ENCODE measurements at places on chromosomes 3 and 15.

- DNase-seq, result peak; percentile 19
Observed at GRCh38 chr3:12194209-12194608, 35.5 kb upstream of the TIMP4 start.

DNA sequence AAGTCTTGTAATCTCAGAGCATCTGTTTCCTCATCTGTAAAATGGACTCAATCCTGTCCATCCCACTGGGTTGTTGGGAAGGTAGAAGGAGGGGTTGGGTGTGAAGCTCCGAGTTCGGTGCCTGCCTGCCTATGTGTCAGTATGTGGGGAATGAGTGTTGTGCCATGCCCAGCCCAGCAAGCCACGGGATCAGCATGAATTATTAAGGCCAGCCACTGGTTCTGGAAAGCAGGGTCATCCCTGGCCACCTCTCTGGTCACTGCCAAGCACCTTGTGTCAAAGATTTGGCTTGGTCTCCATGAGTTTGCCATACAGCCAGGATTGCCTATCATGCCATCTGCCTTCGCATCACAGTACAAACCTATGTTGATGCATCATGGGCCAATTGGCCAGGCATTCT lies 11.5 kb downstream of the TM6SF1 start:
- DNase-seq, result no peak

DNA sequence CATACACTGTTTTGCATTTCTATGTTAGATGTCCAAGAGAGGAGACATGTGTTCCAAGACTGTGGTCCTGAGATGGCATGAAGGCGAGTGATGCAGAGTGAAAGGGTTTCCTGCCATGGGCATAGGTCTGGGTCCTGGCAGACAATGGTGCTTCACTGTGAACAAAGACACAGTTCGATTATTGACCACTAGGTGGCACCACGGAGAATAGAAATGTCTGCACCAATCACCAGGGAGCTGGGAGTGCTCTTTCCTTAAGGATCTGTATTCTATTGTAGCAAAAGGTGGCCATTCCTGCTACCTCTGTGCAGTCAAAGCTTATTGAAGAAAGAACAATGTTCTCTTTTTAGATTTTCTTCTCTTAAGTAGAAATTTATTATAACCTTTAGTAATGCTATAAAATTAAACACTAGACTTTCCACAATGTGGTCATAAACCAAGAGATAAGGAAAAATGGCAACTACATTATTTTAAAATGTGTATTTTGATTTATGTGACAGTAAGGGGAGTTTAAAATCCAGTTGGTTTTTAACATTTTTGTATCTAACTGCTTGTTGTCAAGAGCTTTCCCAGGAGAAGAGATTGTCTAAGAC lies 88.7 kb downstream of the GABRG3 start:
- peak; percentile 24 for DNase-seq

DNA sequence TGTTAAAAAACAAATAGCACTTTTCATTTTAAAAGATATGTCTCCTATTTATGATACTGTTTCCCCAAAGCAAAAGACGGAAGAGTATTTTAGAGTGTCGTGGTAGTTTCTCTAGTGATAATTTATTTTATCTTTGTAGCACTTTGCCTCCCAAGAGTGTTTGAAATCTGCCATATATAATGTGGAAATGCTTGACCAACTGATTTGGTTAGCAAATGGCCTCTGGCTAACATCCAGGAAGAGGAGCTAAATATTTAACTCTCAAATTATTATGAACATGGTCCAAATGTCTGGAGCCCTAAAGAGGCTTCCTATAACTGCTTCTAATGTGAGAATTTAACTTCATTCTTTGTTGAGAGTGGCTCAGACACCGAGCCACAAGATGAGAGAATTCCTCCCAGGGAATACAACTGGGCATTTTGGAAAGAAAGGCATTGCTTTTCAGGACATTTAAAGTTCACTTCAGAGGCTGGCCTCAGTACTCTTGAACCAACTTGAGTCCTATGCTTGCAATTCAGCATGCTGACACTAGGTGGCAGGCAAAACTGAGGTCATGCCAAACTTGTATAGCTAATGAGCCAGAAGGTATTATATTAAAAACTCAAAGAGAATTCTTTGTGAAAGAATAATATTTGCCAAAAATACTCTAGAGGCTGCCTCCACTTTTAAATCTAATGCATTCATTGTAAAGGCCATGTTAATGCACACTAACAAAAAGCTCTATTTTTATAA lies 104.5 kb downstream of the RARB start:
- DNase-seq, result peak; percentile 3

GRCh38 chr3:154011036-154011435 lies 110.2 kb upstream of the ARHGEF26 start:
- no peak for DNase-seq

GRCh38 chr3:95615592-95616310 lies 1198.6 kb upstream of the EPHA6 start:
- DNase-seq, result no peak

DNA sequence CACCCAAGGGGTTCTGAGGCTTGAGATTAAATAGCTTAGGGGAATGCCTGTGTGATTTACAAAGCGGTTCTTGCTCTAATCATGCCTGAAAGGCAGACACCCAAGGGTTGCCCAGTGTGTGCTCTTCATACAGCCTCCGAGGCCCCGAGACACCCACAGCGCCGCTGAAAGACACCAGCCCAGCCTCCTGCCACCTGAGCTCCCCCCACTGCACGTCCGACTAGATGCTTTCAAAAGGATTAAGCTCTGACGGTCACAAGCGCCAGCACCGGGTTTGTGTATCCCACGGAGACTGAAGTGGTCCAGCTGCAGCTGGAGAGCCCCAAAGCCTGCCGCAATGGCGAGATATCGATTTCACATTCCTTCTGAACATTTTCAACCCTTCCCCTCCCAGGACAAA lies 50.3 kb downstream of the SPATA12 start:
- DNase-seq, result no peak

- no peak for DNase-seq
Observed at GRCh38 chr3:120349855-120350125, 636 bp upstream of the LRRC58 start.

DNA sequence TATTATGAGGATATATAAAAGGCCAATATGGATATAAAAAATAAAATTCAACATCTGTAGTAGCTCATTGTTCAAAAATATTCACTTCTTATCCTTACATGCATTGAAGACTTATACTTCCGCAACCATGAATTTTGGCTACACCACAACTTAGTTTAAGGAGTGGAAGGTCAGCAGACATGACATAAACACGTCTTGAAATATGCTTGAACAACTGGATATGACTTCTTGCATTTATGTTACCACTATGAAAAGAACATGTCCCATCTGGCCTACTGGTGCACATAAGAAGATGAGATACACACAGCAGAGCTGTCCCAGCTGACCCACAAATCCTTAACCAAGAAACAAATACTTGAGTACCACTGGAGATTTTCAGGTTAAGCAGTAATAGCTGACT lies 52.1 kb downstream of the MYO9A start:
- DNase-seq, result no peak

DNA sequence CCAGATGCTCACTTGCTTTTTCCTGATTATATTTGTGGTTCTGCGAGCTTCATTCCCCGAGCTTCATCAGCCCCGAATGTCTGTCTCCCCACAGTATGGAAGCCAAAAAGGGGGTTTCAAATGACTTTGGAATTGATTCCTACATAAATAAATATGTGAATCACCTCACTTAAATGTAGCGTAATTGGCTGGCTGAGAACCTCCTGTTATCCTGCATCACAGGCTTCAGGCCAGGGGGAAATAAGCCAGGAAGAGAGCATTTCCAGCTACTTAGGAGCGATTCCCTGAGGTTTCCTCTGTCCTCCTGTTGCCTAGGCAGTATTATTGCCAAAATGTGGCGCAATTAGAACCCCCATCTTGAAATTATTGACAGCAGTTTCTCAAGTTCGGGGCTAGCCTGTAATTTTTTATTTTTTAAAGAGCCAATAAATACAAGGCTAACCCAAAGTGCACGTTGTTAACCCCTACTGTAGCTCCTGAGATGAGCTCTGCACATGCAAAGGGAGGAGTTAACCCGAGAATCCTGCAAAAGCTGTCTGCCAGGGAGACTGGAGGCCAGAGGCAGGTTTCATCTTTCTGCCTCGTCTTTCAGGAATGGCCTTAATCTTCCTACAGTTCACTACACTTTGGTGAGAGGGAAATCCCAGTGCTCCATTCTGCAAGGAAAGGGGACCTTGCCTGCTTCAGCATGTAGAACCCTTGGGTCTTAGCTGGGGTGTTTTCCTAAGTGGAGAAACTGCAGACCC lies 148.2 kb downstream of the ADAMTS9 start:
- no peak for DNase-seq

DNA sequence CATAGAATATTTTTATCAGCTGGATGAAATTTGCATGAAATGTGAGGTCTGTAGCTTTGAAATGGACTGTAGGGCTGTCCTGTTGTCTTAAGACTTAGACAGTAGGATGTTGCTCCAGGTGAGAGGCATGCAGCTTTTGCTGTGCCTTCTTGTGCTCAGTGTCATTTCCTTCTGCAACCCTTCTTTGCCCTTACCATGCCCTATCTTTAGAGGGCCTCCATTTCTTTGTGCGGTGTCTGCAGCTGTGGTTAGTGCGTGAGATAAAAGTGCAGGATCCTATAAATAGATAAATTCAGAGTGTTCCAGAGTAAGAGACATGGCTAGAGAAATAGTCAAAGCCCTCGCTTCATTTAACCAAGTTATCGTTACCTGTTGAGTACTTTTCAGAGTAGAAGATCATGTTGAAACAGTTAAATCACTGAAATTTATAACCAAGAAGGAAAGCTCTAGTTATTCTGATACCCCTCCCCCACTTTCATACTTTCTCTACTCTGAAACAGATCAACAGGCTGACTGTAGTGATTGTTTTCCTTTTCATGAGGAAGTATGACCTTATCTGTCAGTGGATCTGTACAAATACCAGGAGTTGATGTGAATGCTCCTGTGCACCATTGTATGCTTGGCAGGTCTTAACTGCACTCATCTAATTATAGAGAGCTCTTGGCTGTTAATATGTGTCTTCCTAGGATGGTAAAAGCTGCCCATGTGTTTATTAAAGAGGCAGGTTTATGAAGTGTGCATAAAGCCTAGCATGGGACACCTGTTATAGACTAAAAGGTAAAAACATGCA lies 18.2 kb downstream of the EIF3J start:
- DNase-seq, result no peak

GRCh38 chr3:195907934-195908693 lies at the start of gene TNK2:
TNK2 (minus strand) TSS chr3:195908551; CDS start chr3:195888588, 19,963 bp downstream.
- DNase-seq, result peak; percentile 56

DNA sequence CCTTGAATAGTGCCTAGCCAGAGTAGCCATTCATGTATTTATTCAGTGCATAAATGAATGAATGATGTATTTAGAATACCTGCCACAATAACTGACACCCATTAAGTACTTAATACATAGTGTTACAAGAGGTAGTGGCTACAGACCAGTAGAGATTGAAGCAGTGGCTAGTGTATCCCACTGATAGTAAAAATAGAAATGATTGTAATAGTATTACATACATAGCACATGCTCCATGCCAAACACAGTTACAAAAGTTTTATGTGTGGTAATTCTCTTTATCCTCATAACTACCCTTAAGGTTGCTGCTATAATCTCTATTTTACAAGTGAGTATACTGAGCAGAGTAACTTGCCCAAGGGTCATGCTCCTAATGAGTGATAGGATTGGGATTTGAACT lies 30.3 kb upstream of the SCAANT1 start:
- DNase-seq, result no peak

DNA sequence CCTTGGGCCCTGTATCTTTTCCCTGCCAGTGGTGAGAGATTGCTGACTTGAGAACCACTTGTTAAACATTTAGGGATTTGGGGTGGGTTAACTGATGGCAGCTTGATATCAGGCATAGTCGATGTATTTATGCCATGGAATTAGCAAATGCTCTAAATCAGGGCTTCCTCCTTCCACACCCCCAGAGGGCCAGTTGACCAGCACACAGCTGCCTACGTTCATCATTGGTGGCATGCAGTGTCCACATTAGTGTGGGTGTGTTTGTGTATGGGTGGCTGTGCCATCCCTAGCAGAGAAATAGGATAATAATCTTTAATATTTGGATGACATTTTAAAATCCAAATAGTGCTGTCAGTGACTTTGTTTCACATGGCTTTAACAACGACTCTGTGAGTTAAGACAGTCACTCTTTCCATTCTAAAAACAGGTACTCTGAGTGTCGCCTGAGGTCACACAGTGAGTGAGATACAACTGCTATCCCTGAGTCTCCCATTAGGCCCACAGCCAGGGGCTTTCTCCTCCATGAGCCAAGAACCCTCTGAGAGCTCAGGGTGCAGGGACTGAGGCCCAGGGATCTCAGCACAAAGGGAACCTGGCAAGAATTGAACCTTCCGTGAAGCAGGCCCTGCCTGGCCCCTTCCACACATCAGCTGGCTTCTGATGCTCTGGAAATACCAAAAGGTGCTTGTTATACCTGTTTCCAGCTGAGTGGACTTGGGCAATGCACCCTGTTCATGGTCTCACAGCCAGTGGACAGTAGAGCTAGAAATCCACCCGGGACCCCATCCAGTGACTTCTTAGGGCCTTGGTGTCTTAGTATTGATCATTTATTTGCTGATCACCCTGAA lies 4.3 kb upstream of the LTF start:
- DNase-seq, result no peak

DNA sequence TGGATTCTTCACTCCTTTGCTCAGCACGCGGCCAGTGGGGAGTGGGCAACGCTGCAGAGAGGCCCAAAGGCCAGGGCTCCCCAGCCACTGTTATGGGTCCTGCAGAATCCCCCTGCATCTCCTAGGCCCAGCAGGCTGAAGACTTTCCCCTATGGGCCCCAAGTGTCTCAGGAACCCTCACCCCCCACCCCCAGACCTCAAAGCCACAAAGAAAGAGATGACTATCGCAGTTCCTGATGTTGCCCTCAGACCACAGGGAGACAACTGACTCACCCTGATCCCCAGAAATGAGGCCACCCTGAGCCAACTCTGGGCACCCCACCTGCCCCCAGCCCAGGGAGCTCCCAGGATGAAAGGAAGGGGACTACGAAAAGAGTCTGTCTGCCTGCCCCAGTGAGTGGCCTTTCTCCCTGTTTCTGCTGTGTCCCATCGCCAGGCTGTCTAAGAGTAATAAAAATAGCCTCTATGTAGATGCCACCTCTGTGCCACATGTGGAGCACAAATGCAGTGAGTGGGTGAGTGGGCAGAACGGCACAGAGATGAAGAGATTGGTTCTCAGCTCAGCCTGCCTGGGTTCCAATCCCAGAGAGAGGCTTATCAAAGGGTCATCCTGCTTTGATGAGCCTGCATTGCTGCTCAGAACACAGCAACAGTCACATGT lies 283.0 kb downstream of the UACA start:
- DNase-seq, result peak; percentile 60

- no peak for DNase-seq
Observed at GRCh38 chr15:77067691-77068367, 3.1 kb downstream of the TSPAN3 start.

GRCh38 chr3:181604267-181604666 lies 107.5 kb upstream of the SOX2 start:
- DNase-seq, result no peak
